Upper lobe of right lung (tissue), 1 donor: ENCODE measurements at places on chromosomes 6 and 20. TPM values are rescaled to one million over a fixed set of nuclear protein-coding genes. Genes with fewer than 3 reads are reported as not detected.

The GATA5 gene
- 2.5 TPM for total RNA-seq

The RREB1 gene
- total RNA-seq: 60.2 TPM

- H3K27ac ChIP-seq: no peak overlapping the region
- DNase-seq: no peak
- H3K4me3 ChIP-seq: no peak overlapping the region
- H3K36me3 ChIP-seq: no peaks in the 10 kb centered on the region
- H3K27me3 ChIP-seq: no peaks in the 10 kb centered on the region
Measured at GRCh38 chr6:39137245-39137644, 22.3 kb upstream of the SAYSD1 start.

GRCh38 chr20:21808863-21809664, 103.6 kb downstream of the PAX1 start:
- no peak overlapping the region for H3K4me3 ChIP-seq
- no peaks in the 10 kb centered on the region for H3K36me3 ChIP-seq
- no peaks in the 10 kb centered on the region for H3K4me1 ChIP-seq
- peak; percentile 75 for DNase-seq
- no peak overlapping the region for H3K27ac ChIP-seq

GRCh38 chr6:168004945-168005344, 7.5 kb downstream of the KIF25 start:
- no peak overlapping the region for H3K4me3 ChIP-seq
- no peaks in the 10 kb centered on the region for H3K27me3 ChIP-seq
- H3K27ac ChIP-seq: no peak overlapping the region
- no peaks in the 10 kb centered on the region for H3K36me3 ChIP-seq
- DNase-seq: no peak

- H3K4me3 ChIP-seq: no peak overlapping the region
- no peaks in the 10 kb centered on the region for H3K4me1 ChIP-seq
- H3K36me3 ChIP-seq: no peaks in the 10 kb centered on the region
Measured at GRCh38 chr20:21701171-21701876, 4.1 kb upstream of the PAX1 start.

GRCh38 chr6:111793711-111794111, 79.5 kb downstream of the FYN start:
- H3K4me1 ChIP-seq: peaks cover 8% of the 10 kb centered on the region
- no peaks in the 10 kb centered on the region for H3K27me3 ChIP-seq
- H3K36me3 ChIP-seq: no peaks in the 10 kb centered on the region
- peak overlapping the region; percentile 23 for H3K4me3 ChIP-seq

GRCh38 chr6:340991-341827, 48.9 kb downstream of the DUSP22 start:
- H3K27ac ChIP-seq: no peak overlapping the region
- DNase-seq: peak; percentile 78
- H3K36me3 ChIP-seq: no peaks in the 10 kb centered on the region
- H3K27me3 ChIP-seq: no peaks in the 10 kb centered on the region
- H3K4me1 ChIP-seq: peaks cover 16% of the 10 kb centered on the region
